GM06990 (cell line): ENCODE measurements at places on chromosomes 5 and 9.
A peak's percentile ranks its signal among the peaks of the same experiment; 100 is the strongest.

GRCh38 chr9:123035791-123036190 lies 2.3 kb downstream of the GPR21 start:
- no peak for DNase-seq

DNA sequence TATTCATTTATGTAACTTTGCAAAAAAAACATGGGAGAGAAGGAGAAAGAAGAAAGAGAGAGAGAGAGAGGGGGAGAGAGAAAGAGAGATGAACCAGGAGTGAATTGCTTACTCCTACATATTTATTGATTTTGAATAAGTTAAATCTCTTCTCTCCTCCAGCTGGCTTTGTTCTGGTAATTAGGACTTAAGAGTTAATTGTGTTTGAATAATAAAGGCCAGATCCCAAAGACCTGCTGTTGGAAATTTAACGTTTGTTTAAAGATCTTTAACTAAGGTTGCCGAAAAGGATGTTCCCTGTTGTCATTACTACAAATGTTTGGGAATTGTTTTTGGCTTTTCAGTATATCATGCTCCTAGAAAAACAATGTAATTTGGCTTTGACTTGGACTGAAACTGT lies 473.0 kb downstream of the TUSC1 start:
- DNase-seq: no peak

DNA sequence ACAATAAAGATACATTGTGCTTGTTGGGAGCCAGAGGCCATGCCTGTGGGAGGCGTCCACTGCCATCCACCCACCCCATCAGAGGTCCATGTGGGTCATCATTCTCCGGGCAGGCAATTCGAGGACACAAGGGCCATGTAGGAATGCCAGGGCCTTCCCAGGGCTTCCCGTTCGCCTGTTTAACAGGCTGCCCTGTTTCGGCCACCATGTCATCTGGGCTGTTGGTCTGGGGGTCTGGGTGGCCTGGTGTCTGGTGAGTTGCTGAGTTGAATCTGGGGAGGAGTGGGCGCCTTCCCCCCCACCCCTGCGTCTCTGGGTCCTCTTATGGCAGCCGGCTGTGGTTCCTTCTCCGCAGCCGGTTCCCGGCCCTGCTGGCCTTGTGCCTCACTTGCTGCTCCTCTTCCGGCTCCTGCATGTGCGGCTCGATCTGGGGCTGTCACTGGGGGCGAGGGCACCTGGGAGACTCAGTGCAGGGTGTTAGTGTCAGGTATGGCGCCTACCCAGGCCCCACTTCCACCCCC lies 117.4 kb downstream of the WNK2 start:
- no peak for DNase-seq

DNA sequence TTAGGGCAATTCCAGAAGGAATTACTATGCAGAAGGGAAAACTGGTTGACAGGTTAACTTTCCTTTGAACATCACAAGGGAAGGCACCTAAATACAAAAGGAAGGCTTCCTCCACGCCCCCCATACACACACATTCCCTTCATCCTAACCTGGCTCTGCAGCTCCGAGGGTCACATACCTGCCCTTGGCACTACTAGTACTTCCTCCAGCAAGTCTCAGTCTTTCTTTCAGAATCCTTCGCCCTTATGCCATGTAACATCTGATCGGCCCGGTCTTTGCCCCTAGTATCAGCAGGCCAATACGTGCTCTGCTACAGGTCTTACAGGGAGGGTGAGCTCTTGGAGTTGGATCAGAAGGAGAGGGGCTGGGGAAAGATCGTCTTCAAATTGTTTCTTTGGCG lies 1.6 kb upstream of the MARCHF6 start:
- no peak for DNase-seq

GRCh38 chr5:178398901-178399700 lies 166.5 kb upstream of the PHYKPL start:
- DNase-seq: no peak

DNA sequence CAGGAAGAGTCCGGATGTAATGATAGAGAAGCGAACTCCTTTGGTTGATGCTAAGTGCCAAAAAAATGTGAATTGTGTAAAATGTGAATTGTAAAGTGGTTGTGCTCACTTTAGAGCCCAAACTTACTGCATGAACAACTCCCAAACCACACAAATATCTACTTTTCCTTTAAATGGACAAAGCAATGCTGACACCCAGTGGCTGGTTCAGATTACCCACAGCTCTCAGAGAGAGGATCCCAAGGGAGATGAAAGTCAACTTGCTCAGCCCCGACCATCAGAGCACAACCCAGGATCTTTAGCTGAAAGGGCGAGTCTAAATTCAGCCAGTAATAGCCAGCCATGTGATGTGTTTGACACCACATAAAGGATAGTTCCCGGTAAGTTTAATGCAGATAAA lies 133.7 kb downstream of the NMUR2 start:
- DNase-seq: no peak

GRCh38 chr9:78031893-78032729 lies 500 bp upstream of the GNAQ start:
- DNase-seq: peak; percentile 68

DNA sequence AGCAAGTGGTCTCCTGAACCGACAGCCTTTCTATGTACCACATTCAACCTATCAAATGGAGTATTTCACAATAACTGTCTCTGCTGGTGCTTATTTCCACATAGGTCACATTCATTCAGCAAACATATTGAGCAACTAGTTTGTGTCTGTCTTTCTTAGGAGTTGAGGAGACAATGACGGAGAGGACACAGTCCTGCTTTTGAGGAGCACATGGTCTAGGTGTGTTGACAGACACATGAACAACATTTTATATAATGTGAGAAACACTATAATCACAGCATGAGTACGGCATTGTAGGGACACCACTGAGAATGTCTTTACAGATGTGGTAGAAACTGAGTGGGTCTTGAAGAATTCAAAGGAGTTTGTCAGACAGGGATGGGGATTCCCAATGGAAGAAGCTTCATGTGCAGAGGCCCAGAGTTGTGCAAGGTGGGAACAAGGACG lies 28.5 kb downstream of the NFIL3 start:
- DNase-seq: no peak

DNA sequence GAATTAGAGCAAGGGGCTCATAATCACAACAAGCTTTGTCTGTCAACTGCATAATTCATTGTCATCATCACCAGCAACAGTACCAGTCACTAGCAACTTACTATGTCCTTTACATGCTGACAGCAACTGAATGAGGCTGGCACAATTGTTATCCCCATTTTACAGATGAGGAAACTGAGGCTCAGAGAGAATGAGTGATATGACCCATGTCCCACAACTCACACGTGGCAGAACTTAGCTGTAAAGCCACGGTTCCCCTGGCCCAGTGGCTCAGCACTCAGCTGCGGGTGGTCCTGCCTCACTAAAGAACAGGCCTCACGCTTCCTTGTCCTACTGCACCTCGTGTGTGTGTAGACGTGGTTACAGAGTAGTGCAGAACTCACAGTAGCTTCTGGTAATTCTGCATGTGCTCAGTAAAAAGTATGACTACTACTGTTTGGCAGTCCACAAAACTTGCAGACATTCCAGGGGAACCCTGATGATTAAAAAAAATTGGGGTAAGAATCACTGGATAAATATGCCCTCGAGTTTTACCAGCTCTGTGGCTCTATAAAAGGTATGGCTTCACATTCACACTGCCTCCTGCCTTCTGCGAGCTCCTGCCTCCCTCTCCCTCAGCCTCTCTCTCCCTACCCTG lies 30.2 kb downstream of the AFAP1L1 start:
- DNase-seq: no peak

GRCh38 chr5:155082401-155082800 lies 68.8 kb downstream of the KIF4B start:
- DNase-seq: no peak

GRCh38 chr9:135581636-135582426 lies 20.3 kb downstream of the PAEP start:
- no peak for DNase-seq

GRCh38 chr5:158287643-158288271 lies 428.8 kb upstream of the CLINT1 start:
- no peak for DNase-seq

DNA sequence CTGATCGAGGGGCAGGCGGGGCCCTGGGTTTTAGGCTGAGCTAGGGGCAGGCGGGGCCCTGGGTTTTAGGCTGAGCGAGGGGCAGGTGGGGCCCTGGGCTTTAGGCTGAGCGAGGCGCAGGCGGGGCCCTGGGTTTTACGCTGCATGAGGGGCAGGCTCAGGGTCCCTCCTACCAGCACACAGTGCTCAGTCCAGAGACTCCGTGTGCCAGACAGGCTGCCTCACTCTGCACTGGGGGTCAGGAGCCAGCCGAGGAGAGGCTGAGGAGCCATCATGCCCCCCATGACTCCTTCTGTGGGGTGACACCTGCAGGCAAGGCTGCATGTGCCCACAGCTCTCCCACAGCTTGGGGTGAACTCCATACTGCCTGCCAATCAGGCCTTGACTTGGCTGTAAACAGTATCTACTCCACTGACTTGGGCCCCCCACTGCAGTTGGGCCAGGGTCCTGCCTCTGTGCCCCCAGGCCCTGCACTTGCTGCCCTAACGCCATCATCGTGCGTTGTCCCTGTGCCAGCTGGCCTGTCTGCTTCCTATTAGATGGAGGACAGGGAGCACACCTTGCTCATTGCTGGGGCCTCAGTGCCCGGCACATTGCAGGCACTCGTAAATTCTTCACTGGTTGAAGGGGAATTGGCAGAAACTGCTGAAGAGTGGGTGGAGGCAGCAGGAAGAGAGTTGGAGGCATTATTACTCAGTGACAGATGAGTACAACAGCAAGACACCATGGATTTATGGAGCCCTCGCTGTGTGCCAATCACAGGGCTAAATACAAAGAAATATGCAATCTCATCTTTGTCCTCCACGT lies 78.6 kb downstream of the AMBP start:
- DNase-seq: no peak

GRCh38 chr9:96612105-96612965 lies 7.3 kb downstream of the CDC14B start:
- DNase-seq: no peak

DNA sequence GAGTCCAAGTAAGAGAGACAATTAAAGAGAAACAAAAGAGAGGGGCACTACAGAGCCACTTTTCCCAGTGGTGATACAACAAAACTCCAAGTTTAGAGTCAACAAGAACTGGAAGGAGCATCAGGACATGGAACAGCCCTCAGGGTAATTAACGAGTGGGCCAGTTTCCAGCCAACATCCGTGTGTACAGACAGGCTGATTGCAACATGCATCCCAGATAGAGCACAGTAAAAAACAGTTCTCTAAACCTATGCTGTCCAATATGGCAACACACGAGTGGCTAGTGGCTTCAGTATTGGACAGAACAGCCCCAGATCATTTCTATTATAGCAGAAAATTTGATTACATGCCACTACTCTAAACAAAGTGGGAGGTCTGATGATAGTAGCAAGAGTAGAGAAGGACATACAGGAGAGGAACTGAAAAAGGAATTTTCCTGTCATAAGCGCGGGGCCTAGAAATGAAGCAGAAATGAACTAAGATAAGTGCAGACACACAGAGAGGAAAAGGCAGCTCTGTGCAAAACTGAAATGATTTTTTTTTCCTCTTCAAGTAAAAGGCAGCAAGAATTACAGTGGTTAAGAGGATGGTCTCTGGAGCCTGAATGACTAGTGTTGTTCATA lies 175.6 kb upstream of the CCNG1 start:
- no peak for DNase-seq

GRCh38 chr5:111129938-111130337 lies 37.8 kb downstream of the WDR36 start:
- DNase-seq: no peak

- DNase-seq: no peak
These were observed 30.7 kb upstream of the GRPEL2 start for GRCh38 chr5:149314571-149315111.
